ENCODE measurements at places on chromosomes 7 and 10. TPM values are rescaled to one million over a fixed set of nuclear protein-coding genes. Genes with fewer than 3 reads are reported as not detected.

The GAD2 gene
- total RNA-seq: not detected

The VAX1 gene
- total RNA-seq: not detected

The ANXA8L1 gene
- total RNA-seq: not detected

The ASL gene
- 58.7 TPM for total RNA-seq

The AASS gene
- 0.18 TPM for total RNA-seq

The CH25H gene
- not detected for total RNA-seq

The SUN3 gene
- not detected for total RNA-seq

The SEMA3E gene
- 1.2 TPM for total RNA-seq

The CPEB3 gene
- 1.1 TPM for total RNA-seq

The OR6V1 gene
- not detected for total RNA-seq

The MUC12 gene
- total RNA-seq: not detected

The ENTPD1 gene
- total RNA-seq: not detected

The GPRIN2 gene
- total RNA-seq: not detected

The INSIG1 gene
- 42.4 TPM for total RNA-seq

The AGR2 gene
- not detected for total RNA-seq

The CALML3 gene
- total RNA-seq: not detected

The SMKR1 gene
- total RNA-seq: not detected

The ZFYVE27 gene
- total RNA-seq: 21.8 TPM

The ATOH7 gene
- total RNA-seq: 0.37 TPM

The PPP1R3C gene
- 7.9 TPM for total RNA-seq

The EPO gene
- not detected for total RNA-seq

Measured in G401 (cell line).